Cerebellar nuclear complex (tissue), 1 donor: ENCODE measurements at places on chromosomes 1 and 21.
A peak's percentile ranks its signal among the peaks of the same experiment; 100 is the strongest.

GRCh38 chr1:188224263-188224662, 1395.5 kb downstream of the PLA2G4A start:
- no peak for DNase-seq

DNA sequence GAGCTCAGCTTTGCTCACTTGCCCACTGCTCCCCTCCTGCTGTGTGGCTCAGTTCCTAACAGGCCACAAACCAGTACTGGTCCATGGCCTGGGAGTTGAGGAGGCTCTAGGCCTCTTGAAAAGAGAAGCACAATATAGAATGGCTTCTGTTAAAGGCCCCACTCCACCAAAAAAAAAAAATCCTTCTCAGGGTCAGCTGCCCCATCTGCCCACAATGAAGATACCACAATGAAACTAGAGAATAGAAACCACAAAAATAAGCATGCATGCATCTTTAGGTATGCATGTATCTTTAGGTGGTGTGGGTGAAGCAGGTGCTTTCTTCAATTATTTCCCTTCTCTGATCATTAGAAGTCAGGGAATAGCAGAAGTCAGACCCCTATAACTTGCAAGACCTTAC, 620.4 kb upstream of the BEND5 start:
- no peak for DNase-seq

- peak; percentile 15 for DNase-seq
Measured at GRCh38 chr1:246724016-246724730, at the start of gene SCCPDH. Gene SCCPDH (plus strand): TSS chr1:246724409. CDS start chr1:246724423, 14 bp downstream.

GRCh38 chr1:112528076-112528475, 19.3 kb downstream of the WNT2B start:
- no peak for DNase-seq

- peak; percentile 4 for DNase-seq
Measured at GRCh38 chr1:172321451-172321850, 99.0 kb upstream of the C1orf105 start.

GRCh38 chr1:199082778-199083389, 444.0 kb downstream of the PTPRC start:
- DNase-seq, result no peak

GRCh38 chr1:53139951-53140361, 2.5 kb downstream of the SLC1A7 start:
- peak; percentile 47 for DNase-seq

DNA sequence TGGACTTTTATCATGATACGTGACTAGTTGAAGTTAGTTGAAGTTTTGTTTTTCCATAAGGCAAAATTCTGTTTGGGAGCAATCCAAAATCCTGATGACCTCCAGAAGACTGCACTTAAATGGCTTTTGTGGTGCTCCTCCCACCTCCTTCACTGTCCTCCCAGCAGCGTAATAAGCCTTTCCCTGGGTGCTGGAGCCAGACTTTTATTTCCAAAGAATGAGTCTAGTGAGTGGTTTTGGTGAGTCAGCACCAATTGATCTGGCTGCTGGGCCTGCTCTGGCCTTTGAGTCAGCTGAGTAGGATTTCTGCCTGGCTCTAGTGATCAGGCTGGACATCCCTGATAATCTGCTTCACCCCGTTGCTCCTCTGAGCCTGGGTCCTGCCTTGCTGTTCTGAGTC, 21.7 kb upstream of the KCND3 start:
- no peak for DNase-seq

GRCh38 chr21:27475363-27475955, 508.6 kb upstream of the ADAMTS5 start:
- DNase-seq, result no peak

GRCh38 chr1:32619701-32620485, 30.5 kb downstream of the ZBTB8OS start:
- DNase-seq, result no peak

GRCh38 chr1:97668945-97669344, 251.9 kb downstream of the DPYD start:
- DNase-seq, result no peak

- DNase-seq, result no peak
Measured at GRCh38 chr1:187516874-187517273, 688.1 kb downstream of the PLA2G4A start.

GRCh38 chr1:228378873-228379460, 27.7 kb downstream of the TRIM11 start:
- no peak for DNase-seq

- no peak for DNase-seq
Measured at GRCh38 chr21:29152916-29153315, 22.5 kb downstream of the MAP3K7CL start.
